ENCODE measurements at places on chromosomes 7 and 10.

GRCh38 chr7:95004618-95005247 is 97.3 kb downstream of the PPP1R9A start:
- no peak for DNase-seq

- no peak for DNase-seq
Measured at GRCh38 chr7:128321044-128321422, 22.7 kb downstream of the RBM28 start.

DNA sequence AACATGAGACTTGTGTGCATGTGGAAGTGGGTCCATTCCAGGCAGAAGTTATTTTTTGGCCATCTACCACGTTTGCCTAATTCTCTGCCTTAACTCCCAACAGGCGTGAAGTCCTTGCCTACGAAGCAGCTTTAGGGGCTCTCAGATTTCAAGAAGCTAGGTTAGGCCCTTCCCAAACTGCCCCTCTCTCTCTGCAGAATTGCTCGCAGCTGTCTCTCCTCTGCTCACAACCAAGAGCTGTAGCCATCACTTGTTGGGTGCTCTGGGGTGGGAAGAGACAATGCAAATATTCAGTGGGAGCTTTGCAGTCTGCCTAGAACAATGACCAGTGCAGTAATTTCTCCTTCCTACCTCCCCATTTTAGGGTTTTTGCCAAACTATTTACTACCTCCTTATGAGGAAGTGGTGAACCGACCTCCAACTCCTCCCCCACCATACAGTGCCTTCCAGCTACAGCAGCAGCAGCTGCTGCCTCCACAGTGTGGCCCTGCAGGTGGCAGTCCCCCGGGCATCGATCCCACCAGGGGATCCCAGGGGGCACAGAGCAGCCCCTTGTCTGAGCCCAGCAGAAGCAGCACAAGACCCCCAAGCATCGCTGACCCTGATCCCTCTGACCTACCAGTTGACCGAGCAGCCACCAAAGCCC is 24.9 kb downstream of the CYP17A1 start:
- no peak for DNase-seq

DNA sequence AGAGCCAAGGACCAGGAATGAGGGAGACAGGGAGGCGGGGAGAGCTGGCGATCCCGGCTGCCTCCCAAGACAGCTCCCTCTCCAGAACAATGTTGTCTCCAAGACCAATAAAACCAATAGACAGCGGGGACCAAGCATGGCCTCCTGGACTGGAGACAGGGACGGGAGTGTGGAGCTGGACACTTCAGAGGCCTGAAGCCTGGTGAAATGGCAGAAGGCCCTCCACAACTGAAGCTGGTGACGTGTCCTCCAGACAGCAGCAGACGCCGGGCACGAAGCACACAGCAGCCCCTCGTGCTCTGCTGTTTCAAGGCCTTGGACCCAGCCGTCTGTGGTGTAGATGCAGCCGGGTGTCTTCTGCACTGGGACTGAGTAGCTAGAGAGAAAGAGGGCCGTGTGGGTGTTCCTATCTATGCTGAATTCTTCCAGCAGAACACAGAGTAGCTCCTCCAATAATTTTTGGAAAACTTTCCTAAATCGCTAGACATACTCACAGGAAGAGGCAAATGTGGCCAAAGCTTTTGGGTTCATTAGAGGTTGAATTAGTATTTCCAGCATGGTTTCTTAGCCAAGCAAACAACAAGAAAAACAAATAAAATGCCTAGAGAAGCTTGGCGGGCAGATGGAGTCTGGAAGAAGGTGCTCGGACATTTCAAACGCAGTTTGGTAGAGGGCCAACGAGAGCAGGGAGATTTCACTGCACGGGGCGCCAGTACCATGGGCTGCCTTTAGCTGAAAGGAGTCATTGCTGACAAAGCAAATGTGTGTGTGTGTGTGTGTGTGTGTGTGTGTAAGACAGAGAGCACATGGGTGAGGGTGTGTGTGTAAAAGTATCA is 570.4 kb downstream of the TCERG1L start:
- DNase-seq: no peak

DNA sequence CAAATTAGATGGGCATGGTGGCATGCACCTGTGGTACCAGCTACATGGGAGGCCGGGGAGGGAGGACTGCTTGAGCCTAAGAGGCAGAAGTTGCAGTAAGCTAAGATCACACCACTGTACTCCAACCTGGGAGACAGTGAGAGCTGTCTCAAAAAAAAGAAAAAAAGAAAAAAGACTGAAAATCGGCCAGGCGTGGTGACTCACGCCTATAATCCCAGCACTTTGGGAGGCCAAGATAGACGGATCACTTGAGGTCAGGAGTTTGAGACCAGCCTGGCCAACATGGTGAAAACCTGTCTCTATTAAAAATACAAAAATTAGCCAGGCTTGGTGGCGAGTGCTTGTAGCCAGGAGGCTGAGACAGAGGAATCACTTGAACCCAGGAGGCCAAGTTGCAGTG is 11.9 kb downstream of the RNF216 start:
- no peak for DNase-seq

DNA sequence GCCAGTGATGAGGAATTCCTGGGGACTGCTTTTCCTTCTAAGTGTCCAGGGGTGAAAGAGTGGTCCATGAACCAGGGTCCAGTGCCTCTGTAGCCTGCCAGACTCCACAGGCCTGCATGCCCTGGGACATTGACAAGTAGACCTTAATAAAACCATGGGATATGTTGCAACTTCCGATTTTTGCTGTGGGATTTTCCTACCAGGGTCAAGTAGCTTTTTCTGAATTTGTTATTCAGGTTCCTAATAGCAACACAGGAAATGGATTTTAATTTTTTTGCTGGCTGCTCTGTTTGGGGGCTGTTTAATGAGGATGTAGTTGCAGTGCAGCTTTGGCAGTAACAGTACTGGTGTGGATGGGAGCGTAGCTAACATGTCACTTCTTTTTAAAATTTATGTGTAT is 42.1 kb downstream of the WBP1L start:
- DNase-seq: no peak

DNA sequence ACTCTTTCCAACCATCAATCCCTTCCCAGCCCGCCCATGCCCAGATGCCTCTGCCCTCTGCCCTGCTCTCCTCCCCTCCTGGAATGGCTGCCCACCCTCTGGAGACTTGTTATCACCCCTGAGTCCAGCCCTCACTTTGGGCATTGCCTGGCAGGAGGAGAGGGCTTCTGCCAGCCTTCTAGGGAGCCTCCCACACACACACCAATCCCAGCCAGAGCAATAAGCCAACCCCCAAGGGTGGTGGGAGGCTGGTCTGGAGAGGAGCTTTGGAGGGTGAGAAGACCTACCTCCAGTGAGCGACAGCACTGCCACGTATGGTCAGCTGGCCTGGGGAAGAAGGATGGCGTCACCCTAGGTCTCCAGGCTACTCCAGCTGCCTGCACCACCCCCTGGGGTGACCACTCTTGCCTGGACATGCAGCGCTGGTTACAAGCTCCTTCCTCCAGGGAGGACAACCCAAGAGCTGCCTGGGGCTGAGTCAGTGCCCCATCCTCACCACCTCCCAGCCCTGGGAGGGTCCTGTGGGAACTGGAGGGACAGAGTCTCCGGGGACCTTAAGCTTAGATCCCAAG is 8.4 kb downstream of the C10orf105 start:
- no peak for DNase-seq

DNA sequence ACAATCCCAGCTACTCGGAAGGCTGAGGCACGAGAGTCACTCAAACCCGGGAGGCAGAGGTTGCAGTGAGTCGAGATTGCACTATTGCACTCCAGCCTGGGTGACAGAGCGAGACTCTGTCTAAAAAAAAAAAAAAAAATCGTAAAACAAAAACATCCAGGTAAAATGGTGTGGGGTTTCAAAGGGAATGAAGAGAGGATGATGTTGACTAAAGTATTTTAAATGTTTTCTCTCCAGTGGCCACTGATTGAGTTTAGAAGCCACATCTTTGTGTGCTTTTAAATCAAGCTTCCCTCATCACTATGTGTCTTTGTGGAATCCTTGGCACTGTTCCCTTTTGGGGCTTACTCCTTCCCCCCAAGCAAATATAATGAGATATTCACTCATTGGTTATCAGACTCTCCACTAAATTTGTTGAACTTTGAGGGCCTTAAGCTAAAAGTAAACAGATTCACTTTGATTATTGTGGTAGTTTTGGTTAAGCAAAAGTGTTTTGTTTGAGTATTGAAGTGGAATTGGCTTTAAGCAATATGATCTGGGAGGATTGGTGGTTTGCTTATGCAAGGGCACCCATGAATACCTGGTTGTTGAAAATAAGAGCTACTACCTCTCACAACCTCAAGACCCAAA is 162.9 kb downstream of the CDK14 start:
- no peak for DNase-seq

DNA sequence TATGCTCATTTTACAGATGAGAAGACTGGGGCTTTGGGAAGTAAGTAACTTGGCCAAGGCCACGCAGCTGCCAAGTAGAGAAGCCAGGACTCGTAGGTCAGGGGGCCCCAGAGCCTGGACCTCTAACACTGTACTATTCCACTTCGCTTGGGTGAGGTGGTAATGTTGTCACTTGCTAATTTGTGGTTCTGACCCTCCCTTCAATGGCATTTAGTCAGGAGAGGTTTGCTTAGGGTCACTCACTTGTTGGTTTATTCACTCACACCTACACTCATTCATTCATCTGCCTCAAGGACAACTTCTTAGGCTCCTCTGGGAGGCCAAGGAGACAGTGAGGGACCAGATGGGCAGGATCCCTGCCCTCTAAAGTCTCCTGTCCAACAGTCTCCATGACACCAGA is 21.3 kb downstream of the BTBD16 start:
- no peak for DNase-seq

DNA sequence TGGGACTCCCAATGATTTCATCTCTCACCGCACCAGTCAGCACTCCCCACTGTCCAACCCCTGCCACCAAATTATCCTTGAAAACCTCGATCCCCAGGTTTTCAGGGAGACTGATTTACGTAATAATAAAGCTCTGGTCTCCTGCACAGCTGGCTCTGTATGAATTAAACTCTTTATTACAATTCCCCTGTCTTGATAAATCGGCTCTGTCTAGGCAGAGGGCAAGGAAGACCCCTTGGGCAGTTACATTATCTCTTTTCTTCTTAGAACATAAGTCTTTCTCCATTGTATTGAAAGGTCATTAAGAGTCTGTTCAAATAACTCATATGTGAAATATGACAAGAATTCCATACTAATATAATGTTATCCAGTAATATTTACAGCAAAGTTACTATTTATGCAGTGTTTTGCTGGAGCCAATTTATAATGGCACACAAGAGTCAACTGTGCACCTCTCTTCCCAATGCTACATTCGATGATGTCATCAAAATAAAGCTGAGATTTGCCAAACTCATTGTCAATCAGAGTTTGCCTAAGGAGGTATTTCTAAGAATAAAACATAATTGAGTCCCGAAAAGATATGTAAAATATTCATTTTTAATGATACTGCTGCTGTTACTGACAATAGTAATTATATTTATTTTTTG is 1297.2 kb upstream of the LRRTM3 start:
- no peak for DNase-seq

DNA sequence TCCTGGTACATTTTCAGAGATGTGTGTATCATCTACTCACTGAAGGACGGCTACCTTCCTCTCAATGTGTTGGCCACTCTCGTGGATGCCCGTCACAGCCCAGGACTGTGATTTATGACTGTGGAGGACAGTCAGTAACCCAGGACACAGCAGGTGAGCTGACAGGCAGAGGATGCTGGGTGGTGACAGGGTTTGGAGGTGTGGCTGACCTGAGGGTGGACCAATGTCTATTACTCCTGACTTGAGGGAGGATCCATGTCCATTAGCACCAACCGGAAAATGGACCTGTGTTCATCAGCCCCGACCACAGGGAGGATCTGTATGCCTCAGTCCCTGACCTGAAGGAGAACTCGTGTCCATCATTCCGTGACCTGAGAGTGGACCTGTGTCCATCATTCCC is 96.1 kb downstream of the ADCY1 start:
- DNase-seq: no peak

GRCh38 chr7:24980534-24981170 is 674 bp upstream of the OSBPL3 start:
- no peak for DNase-seq

GRCh38 chr10:59580026-59580863 is 129.4 kb downstream of the SLC16A9 start:
- no peak for DNase-seq

DNA sequence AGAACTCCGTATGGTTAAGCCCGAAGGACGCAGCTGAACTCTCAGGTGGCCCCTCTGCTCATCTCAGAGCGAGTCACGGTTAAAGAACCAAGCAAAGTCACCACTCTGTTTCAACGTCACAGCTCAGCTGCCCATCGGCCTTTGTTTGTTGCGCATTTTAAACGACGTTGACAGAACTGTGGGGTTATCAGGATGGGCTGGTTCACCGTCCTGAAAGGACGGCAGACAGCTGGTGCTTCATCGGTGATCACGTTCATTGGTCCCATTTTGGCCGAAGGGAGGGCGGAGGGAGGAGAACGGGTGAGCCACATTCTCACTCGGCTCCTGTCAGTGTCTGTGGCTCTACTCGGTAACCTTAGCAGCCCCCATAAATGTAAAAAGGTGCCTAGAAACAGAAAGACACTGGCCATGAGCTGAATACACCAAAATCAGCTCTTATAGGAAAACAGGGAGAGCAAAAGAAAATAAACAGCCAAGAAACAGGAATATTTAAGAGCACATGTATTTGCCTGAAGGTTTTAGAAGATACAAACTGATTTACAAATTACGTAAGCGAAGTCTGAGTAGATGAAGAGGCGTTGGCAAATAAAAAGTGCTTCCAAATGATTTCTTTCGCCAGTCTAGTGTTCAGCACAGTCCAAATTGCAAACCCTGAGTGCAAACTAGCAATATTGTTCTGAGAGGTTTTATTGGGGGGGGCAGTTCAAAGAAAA is 8.4 kb downstream of the PRKAG2 start:
- no peak for DNase-seq

GRCh38 chr7:46545790-46546189 is 624.7 kb upstream of the IGFBP3 start:
- no peak for DNase-seq
